ENCODE measurements at places on chromosomes 4 and X.

- peak; percentile 48 for DNase-seq
Measured at GRCh38 chr4:59597536-59598329, 1602.4 kb upstream of the ADGRL3 start.

- no peak for DNase-seq
Measured at GRCh38 chrX:55026143-55026542, 4.6 kb downstream of the ALAS2 start.

GRCh38 chr4:1933700-1934099 is 62.5 kb downstream of the NSD2 start:
- no peak for DNase-seq

DNA sequence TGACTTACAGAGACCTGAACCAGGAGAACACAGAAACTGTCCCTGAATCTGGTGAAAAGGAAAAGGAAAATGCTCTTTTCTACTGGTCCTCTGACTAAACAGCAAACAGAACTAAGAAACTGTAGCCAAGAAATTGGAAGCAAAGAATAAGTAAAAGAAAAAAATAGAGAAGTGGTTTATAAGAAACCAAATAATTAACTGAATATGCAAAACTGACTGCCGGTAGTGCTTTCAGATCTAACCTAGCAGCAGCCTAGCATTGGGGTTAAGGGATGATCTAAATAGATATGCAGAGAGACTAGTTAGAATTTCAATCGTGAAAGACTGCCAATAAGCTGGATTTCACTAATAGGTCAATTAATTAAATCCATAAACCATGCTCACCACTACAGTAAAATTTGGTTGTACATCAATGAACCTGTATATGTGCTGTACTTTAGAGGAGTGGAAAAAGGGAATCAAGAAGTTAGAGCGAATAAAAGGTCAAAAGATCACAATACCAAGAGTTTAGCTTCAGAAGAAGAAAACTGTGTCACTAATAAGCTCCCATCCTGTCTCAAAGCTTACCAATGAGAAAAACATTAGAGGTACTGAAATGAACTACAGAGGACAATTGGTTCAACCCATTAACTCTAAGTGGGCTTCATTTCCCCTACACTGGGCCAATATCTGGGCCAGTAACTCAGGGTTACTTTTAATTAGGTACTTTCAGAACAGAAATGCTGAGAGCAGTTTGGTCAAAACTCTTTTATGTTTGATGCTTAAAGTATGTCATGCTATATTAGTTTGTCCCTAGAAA is 53.6 kb downstream of the KLHL13 start:
- DNase-seq, result no peak

- DNase-seq, result no peak
Measured at GRCh38 chr4:124940387-124940786, 227.9 kb upstream of the ANKRD50 start.

DNA sequence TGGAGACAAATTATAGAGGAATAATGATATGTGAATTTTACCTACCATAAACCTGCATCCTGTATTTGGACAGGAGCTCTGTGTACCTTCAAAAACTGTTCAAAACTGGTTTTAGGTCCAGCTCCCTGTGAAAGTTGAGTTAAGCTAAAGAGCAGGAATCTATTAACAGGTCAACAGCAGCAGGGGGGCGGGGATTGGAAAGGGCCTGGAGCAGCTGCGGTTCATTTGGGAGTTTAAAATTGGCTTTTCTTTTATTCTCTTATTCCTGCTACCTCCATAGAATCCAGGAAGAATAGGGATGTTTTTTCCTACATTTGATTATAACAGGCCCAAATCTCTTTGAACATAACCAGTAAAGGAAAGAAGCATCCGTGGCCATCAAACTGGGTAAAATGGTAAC is 23.8 kb downstream of the SHROOM3 start:
- DNase-seq, result no peak

GRCh38 chrX:139759637-139760036 is 51.7 kb upstream of the MCF2 start:
- peak; percentile 34 for DNase-seq

DNA sequence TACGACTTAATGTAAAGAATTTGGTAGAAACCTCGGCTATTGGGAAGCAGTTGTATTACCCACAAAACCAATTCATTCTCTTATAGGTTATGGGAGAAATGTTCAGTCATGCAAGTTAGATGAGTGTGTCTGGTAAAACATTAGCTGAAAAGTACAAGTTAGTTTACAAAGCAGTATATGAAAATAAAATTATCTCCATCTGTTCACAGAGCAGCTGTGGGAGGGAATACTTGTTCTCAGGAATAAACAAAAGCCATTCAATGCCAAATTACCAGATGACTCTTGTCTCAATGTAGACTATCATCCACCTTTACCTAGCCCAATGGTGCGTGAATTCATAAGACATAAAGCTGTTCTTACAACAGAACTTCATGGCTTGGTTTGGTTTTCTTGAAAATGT is 28.6 kb downstream of the STAP1 start:
- no peak for DNase-seq
